Stimulated activated CD4-positive, alpha-beta T cell treated with anti-CD3 and anti-CD28 coated beads, Interleukin-1b, Interleukin-23, amount 100 ng/mL, for 1 hour (primary cell): ENCODE measurements at places on chromosomes 4 and X.

GRCh38 chr4:81495345-81495744 is 23.6 kb upstream of the RASGEF1B start:
- no peak for DNase-seq

DNA sequence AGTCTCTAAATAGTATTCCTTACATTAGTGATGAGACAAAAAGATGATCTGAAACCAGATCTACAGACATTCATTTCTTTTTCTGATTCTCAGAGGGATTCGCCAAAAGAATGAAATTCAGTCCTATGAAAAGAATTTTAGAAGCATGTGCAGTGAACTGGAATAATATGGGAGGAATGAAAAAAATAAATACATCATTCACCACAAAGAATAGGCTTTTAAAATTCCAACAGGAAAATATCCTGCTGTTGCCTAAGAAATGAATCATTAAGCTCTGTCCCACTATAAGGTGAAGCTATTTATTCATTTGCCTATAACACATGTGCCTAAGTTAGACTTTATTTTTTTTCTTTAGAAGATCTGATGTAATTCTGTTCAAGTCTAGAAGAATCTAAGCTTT is 165.9 kb downstream of the IL15 start:
- DNase-seq, result no peak

- DNase-seq, result no peak
Measured at GRCh38 chrX:47231167-47231566, 1.6 kb upstream of the USP11 start.

- DNase-seq, result no peak
Measured at GRCh38 chrX:118630848-118631247, 96.6 kb upstream of the IL13RA1 start.

- DNase-seq, result no peak
Measured at GRCh38 chr4:183588691-183589090, 70.3 kb downstream of the RWDD4 start.
